ENCODE measurements at places on chromosomes 2 and 18.

- no peak for DNase-seq
Observed at GRCh38 chr2:18503376-18504228, 56.9 kb downstream of the RDH14 start.

GRCh38 chr2:224309176-224309575, 92.7 kb downstream of the FAM124B start:
- DNase-seq, result no peak

- no peak for DNase-seq
Observed at GRCh38 chr2:74779587-74780135, 54.3 kb upstream of the HK2 start.

- no peak for DNase-seq
Observed at GRCh38 chr2:43265421-43265820, 39.0 kb upstream of the ZFP36L2 start.

DNA sequence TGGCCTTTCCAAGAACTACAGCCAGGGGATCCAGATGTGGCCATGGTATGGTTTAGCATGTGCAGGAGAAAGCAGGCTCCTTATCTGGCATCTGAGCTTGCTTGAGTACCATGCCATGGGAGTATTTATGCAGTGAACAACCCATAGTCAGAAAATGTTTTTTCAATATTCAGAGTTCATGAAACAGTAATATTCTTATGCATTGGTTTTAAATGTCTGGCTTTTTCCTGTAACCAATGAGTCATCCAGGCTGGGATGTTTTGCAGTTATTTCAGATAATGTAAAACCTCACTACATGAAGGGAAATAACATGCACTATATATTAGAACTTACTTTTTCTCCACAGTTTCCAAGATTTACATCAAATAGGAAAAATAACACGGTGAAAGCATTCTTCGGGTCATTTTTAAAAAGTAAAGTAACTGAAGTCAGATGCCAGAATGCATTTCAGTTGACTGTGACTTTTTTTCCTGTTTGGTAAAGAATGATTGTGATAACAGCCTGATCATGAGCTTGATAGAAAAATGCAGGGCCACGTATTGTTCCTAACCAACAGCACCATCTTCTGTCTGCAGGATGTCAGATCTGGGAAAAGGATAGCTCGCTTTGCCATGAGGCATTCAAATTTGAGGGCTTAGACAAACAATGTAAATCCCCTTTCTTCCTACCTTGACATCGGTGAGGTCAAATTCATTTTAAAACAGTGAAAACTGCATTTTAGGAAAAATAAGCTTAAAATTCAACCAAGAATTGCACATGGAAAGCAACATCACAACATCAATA, 152.8 kb downstream of the DSC3 start:
- DNase-seq, result peak; percentile 5

DNA sequence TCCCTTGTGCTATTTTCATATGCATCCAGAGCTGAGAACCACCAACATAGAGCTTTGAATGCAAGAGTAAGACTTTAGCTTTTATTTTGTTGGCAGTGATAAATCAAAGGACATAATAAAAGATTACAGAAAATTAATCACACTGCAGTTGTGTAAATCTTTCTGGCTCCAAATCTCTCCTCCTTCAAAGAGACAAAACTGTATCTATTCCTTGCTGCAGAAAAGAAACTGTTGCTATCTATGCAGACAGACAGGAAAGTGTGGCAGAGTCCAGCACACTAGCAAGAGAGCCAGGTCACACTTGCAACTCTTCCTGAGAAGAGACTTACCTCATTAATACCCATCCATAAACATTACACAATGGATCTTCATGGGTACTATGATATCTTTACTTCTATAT, 57.5 kb downstream of the DTNB start:
- no peak for DNase-seq

Measured in mucosa of descending colon (tissue), 3 donors.